Esophagus squamous epithelium (tissue), 5 donors: ENCODE measurements at places on chromosomes 3 and 15.

- no peak overlapping the region for H3K27ac ChIP-seq
- no peak for DNase-seq
- H3K27me3 ChIP-seq = no peaks in the 10 kb centered on the region
- no peak overlapping the region for H3K4me3 ChIP-seq
- H3K4me1 ChIP-seq = peaks cover 36% of the 10 kb centered on the region
- H3K36me3 ChIP-seq = no peaks in the 10 kb centered on the region
Observed at GRCh38 chr3:178385280-178385952, 150.8 kb upstream of the KCNMB2 start.

- H3K27ac ChIP-seq = no peak overlapping the region
- H3K4me1 ChIP-seq = no peaks in the 10 kb centered on the region
- DNase-seq = no peak
- H3K27me3 ChIP-seq = no peaks in the 10 kb centered on the region
- no peak overlapping the region for H3K4me3 ChIP-seq
Observed at GRCh38 chr3:15660055-15660935, 58.8 kb downstream of the BTD start.

- H3K27ac ChIP-seq = no peak overlapping the region
- H3K4me1 ChIP-seq = no peaks in the 10 kb centered on the region
- no peaks in the 10 kb centered on the region for H3K36me3 ChIP-seq
- DNase-seq = no peak
- no peak overlapping the region for H3K4me3 ChIP-seq
Observed at GRCh38 chr3:149706905-149707304, 45.4 kb downstream of the COMMD2 start.

- no peak overlapping the region for H3K4me3 ChIP-seq
- H3K4me1 ChIP-seq = peaks cover 18% of the 10 kb centered on the region
- H3K27me3 ChIP-seq = no peaks in the 10 kb centered on the region
- H3K36me3 ChIP-seq = no peaks in the 10 kb centered on the region
- no peak overlapping the region for H3K27ac ChIP-seq
Observed at GRCh38 chr3:188553569-188553968, 399.6 kb downstream of the LPP start.

DNA sequence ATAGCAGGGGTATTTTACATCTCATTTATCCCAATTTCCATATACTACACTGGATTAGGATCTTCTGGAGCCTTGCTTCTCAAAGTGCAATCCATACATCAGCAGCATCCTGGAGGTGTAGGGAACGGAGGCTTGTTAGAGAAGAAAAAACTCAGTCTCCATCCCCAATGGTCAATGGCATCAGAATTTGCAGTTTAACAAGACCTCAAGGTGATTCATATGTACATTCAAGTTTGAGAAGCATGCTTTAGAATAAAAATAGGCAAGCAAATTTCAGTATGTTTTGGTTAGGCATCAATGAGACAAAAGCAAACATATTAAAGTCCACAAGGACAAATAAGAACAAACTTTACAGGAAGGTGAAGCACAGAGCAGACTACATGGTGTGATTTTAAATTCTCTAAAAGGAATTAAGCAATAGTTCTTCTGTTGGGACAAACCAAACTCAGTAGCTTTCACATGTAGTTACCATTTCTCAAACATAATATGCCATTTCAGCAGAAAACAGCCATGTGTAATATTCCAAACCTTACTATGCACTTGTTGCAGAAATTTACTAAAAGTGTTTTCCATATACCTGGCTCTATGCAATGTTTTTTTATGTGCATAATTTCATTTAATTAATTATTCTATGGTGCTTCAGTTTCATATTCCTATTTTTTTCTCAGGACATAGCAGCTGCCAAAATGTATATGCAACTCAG lies 360.3 kb upstream of the NECTIN3 start:
- H3K36me3 ChIP-seq = no peaks in the 10 kb centered on the region
- H3K27ac ChIP-seq = no peak overlapping the region
- no peak for DNase-seq
- H3K4me3 ChIP-seq = no peak overlapping the region
- H3K4me1 ChIP-seq = no peaks in the 10 kb centered on the region

DNA sequence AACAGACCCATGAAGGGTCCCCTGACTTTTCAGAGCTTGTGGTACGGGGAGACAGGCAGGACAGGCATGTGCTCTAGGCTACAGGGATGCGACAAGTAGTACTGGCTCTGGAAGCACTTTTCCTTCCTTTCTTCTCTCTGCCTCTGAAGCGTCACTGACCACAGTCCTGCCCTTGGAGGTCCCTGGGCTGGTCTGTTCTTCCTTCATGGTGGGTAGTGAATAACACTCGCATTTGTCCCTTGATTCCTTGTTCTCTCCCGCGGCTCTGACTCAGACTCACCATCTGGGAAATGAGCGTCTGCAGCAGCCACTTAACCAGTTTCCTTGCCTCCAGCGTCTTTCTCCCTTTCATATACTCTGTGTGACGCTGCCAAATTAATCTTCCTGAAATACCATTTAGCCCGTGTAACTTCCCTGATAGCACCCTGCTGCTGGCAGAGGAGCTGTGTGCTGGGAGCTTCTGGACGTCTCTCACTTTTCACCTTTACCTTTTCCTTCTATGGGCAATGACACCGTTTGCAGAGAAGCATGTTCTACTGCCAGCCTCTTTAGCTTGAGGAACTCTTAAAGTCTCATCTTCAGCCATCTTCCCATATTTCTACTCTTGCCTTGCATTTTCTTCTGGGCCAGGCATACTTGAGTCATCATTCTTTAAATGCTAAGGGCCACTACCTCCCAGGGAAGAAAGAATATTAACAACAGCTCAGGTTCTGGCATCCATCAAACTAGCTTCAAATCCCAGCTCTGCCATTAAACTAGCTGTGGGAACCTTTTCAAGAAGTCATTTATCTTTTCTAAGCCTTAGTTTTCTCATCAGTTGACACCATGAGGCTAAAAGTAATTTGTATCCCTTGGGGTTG lies 33.6 kb downstream of the TMEM45A start:
- H3K36me3 ChIP-seq = no peaks in the 10 kb centered on the region
- no peak overlapping the region for H3K4me3 ChIP-seq
- peak overlapping the region; percentile 74 for H3K27ac ChIP-seq
- no peak for DNase-seq

DNA sequence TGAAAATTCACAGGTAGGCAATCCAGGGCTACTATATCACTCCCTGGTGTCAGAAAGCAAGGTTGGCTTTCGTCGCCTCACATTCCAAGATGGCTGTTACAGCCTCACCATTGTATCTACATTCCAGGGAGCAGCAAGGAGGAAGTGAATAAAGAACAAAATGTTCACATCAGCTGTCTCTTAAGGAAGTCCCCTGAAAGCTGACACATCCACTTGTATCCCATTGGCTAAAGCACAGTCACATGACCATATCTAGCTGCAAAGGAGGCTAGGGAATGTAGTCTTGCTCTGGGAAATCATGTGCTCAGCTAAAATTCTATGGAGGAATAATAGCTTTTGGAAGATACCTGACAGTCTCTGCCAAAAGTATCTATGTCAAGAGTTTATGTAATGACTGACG lies 12.8 kb upstream of the GATA2 start:
- H3K4me1 ChIP-seq = no peaks in the 10 kb centered on the region
- H3K27me3 ChIP-seq = no peaks in the 10 kb centered on the region
- no peaks in the 10 kb centered on the region for H3K36me3 ChIP-seq
- H3K4me3 ChIP-seq = no peak overlapping the region
- no peak overlapping the region for H3K27ac ChIP-seq

- H3K36me3 ChIP-seq = no peaks in the 10 kb centered on the region
- peak overlapping the region; percentile 30 for H3K4me3 ChIP-seq
- no peak for DNase-seq
Observed at GRCh38 chr3:129001806-129002572, 885 bp downstream of the EFCC1 start.

DNA sequence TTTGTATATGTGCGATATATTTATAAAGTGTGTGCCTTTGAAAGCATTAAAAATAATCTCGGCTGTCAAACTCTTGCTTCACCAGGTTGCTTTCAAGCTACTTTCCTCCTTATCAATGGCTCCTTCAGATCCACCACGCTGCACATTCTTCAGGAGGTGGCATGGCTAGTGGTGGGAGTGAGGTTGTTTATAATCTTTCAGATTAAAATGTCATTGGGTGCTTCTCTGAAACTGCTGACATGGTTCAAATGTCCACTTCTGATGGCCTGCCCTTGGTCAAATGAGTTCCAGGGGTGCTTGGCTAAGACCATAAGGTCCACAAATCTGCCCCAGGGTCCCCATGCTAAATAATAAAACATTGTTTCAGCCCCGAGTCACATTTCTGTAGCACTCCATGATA lies 36.7 kb downstream of the ARHGAP31 start:
- no peaks in the 10 kb centered on the region for H3K4me1 ChIP-seq
- no peak overlapping the region for H3K4me3 ChIP-seq
- no peaks in the 10 kb centered on the region for H3K36me3 ChIP-seq
- DNase-seq = no peak

DNA sequence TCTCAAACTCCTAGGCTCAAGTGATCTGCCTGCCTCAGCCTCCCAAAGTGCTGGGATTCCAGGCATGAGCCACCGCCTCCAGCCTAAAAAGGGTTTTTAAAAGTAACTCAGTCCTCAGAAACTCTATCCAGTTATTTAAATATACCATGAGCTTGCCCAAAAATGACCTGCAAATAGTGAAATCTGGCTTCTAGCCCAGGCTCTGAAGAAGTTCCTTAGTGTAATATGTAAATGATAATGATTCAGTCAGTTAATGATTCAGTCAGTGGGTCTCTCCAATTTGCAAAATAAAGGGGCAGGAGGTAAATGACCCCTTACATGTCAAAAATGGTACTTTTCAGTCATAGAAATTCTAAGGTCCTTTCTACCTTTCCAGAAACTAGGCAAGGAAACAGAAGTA lies 28.8 kb downstream of the LRRC2 start:
- H3K36me3 ChIP-seq = no peaks in the 10 kb centered on the region
- no peaks in the 10 kb centered on the region for H3K27me3 ChIP-seq
- DNase-seq = no peak
- H3K27ac ChIP-seq = no peak overlapping the region
- no peaks in the 10 kb centered on the region for H3K4me1 ChIP-seq
- no peak overlapping the region for H3K4me3 ChIP-seq

GRCh38 chr15:51848811-51849210 lies 19.4 kb downstream of the TMOD3 start:
- H3K4me3 ChIP-seq = no peak overlapping the region
- DNase-seq = no peak
- H3K36me3 ChIP-seq = no peaks in the 10 kb centered on the region
- H3K27me3 ChIP-seq = no peaks in the 10 kb centered on the region
- peaks cover 83% of the 10 kb centered on the region for H3K4me1 ChIP-seq

GRCh38 chr3:184015381-184016019 lies 2.2 kb downstream of the ABCC5 start:
- H3K4me1 ChIP-seq = peaks cover 10% of the 10 kb centered on the region
- no peaks in the 10 kb centered on the region for H3K27me3 ChIP-seq
- DNase-seq = no peak
- H3K4me3 ChIP-seq = peak overlapping the region; percentile 84

GRCh38 chr3:33722191-33722590 lies 4.1 kb upstream of the CLASP2 start:
- no peak overlapping the region for H3K4me3 ChIP-seq
- H3K27ac ChIP-seq = peak overlapping the region; percentile 0
- H3K4me1 ChIP-seq = no peaks in the 10 kb centered on the region
- DNase-seq = no peak
- H3K36me3 ChIP-seq = no peaks in the 10 kb centered on the region

GRCh38 chr15:26771578-26772153 lies 1.2 kb downstream of the GABRB3 start:
- H3K4me3 ChIP-seq = no peak overlapping the region
- no peaks in the 10 kb centered on the region for H3K36me3 ChIP-seq
- no peak overlapping the region for H3K27ac ChIP-seq
- peaks cover 70% of the 10 kb centered on the region for H3K27me3 ChIP-seq
- H3K4me1 ChIP-seq = no peaks in the 10 kb centered on the region
- no peak for DNase-seq

GRCh38 chr15:70197318-70197944 lies 99.7 kb upstream of the TLE3 start:
- peak overlapping the region; percentile 80 for H3K27ac ChIP-seq
- DNase-seq = no peak
- H3K4me3 ChIP-seq = no peak overlapping the region
- no peaks in the 10 kb centered on the region for H3K27me3 ChIP-seq
- peaks cover 52% of the 10 kb centered on the region for H3K4me1 ChIP-seq
- no peaks in the 10 kb centered on the region for H3K36me3 ChIP-seq

DNA sequence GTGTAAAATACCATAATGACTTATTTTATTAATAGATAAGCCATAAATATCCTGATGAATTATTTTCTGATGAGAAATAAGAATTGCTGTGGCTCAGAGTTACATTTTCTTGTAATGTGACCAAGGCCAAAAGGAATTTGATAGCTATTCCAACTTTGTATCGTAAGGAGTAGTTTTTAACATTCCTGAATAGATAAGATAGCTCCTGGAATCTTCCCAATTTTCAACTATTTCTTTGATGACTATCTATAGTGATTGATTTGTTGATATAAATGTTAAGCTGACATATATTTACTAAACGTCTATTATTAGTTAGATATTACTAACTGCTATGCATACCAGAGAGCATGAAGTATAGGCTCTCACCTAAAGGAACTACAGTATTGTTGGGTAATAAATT lies 49.1 kb upstream of the SATB1 start:
- H3K27ac ChIP-seq = no peak overlapping the region
- DNase-seq = no peak
- no peaks in the 10 kb centered on the region for H3K27me3 ChIP-seq
- no peaks in the 10 kb centered on the region for H3K4me1 ChIP-seq
- H3K36me3 ChIP-seq = no peaks in the 10 kb centered on the region

- H3K27me3 ChIP-seq = no peaks in the 10 kb centered on the region
- H3K4me3 ChIP-seq = no peak overlapping the region
- no peaks in the 10 kb centered on the region for H3K4me1 ChIP-seq
- no peaks in the 10 kb centered on the region for H3K36me3 ChIP-seq
Observed at GRCh38 chr3:13708301-13708700, 159.4 kb downstream of the FBLN2 start.

- no peak for DNase-seq
- no peak overlapping the region for H3K4me3 ChIP-seq
- H3K36me3 ChIP-seq = no peaks in the 10 kb centered on the region
- H3K27ac ChIP-seq = no peak overlapping the region
- H3K4me1 ChIP-seq = no peaks in the 10 kb centered on the region
Observed at GRCh38 chr3:98811048-98811447, 47.9 kb downstream of the ST3GAL6 start.
